Spinal cord (tissue), 10 donors: ENCODE measurements at places on chromosomes 11 and 22. TPM values are rescaled to one million over a fixed set of nuclear protein-coding genes. Genes with fewer than 3 reads are reported as not detected.

DNA sequence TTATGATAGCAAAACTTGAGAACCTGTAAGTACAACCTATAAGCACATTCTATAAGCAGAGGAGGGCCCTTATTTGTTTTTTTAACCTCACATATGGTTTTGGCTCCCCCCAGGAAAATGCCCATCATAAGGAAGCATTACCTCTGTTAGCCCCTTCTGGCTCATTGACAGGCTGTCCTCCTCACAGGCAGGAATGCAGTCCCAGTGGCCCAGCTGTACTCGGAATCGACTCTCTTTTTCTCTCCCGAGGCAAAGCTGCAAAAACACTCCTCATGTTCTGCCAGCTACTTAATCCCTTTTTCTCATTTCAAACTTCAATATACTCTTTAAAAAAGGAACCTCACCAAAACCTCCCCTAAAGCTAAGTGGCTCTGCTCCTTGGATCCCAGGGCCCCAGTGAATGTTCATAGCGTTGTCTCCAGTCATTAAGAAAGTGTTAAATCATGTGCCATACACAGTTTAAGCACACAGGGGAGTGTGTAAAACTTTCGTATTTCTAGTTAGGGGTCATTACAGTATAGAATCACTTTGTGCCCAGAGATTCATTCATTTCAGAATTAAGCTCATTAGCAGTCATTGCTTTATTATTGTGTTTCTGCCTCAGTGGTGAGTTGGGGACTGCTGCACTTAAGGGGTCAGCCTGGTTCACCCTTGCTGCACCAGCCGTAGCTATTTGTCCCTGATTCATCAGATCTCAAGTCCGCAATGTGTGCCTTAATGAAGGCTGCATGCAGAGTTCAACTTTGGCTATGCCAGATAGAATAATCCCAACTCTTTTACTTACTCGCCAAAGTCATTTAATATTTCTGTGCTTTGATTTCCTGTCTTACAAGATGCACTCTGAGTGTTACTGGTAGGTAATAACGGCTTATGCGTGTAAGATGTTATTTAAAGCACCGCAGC lies 57.6 kb downstream of the JRKL start:
- no peak for DNase-seq

The KRTAP5-9 gene
- 0.71 TPM for polyA plus RNA-seq

GRCh38 chr11:20029193-20029592 lies 131.1 kb downstream of the DBX1 start:
- DNase-seq, result no peak

The PRR33 gene
- polyA plus RNA-seq, result 0.08 TPM

The TOLLIP gene
- polyA plus RNA-seq, result 69.9 TPM

The JAML gene
- polyA plus RNA-seq, result 1.5 TPM

The THAP7 gene
- 29.4 TPM for polyA plus RNA-seq

The SIAE gene
- polyA plus RNA-seq, result 30.3 TPM

GRCh38 chr22:20509344-20510047 lies 2.1 kb downstream of the MED15 start:
- no peak for DNase-seq
